ENCODE measurements at places on chromosomes 4 and X.
A peak's percentile ranks its signal among the peaks of the same experiment; 100 is the strongest.

GRCh38 chrX:149124526-149125108 is 380.5 kb downstream of the IDS start:
- DNase-seq, result no peak

DNA sequence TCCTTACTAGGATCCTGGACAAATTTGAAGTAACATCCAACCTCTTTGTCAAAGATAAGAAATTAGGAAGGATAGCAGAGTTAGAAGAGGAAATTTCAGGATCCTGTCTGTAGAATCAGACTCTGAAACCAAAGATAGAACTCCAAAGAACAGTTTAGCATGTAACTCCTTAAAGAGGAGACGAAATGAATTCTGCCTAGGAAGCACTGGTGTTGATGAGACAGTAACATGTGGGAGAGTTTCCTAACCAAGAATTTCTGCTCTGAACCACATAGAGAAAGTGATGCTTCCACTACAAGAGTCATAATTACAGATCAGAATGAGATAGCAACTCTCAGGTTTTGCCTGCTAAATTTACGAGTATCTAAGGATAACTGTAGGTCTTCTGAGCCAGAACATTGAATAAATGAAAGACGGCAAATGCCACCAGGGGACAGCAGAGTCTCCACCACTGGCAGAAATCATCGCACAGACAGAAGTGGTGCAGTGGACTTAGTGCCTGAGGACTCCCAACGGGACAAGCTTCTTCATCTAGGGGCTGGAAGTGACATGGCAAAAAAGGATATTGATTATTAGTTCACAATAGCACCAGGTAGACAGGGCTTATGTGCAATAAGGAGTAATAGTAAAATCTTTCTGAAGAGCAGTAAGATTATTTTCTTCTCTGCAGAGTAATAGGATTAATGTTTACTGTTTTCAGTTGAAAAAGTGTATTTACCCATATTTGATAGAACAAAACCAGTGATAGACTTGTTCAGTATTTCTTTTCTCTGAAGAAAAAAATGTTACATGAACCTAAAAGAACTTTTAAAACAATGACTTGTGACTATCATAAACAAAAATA is 6.7 kb upstream of the PPID start:
- DNase-seq, result peak; percentile 18

- DNase-seq, result no peak
Observed at GRCh38 chr4:185730387-185730786, 81.6 kb downstream of the SORBS2 start.

- no peak for DNase-seq
Observed at GRCh38 chr4:39655211-39655610, 16.5 kb upstream of the SMIM14 start.

DNA sequence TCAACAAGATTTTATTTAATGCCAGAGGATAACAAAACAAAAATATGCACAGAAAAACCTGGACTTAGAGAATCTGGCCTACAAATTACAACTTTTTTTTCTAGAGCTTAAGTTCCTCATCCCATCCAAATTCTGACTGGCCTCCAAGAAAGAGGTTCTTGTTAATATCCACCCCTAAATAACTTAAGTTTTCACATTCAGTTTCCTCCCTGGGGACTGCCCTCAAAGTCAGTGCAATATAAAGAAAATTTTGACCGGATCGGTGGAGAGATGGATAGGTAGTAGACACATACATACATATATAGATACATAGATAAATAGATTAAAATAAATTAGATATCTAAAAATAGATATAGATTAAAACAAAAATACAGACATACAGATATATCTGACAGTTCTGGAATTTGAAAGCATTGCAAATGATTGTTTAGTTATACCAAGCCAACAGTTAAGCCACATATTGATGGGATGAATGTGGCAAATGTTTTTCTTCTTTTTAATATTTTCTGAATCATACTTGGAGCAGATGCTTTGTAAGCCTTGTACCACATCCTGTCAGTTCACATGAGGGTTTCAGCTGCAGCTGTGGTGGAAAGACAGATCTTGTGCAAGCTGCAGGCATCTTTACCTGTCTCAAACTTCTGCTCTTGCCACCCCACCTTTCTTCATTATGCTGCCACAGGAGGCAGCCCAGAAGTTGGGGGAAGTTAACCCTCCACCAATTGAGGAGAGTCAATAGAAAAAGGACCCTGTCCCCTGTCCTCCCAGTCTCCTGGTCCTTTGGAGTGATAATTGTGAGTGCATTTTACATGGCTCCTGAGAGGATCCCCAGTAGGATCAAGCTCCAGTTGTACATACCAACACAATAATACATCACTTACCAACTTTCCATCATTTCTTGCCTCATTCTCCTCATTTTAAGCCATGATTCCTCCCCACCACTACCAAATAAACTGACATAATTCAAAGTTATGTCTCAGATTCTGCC is 58.5 kb upstream of the PRDM8 start:
- DNase-seq, result peak; percentile 54

DNA sequence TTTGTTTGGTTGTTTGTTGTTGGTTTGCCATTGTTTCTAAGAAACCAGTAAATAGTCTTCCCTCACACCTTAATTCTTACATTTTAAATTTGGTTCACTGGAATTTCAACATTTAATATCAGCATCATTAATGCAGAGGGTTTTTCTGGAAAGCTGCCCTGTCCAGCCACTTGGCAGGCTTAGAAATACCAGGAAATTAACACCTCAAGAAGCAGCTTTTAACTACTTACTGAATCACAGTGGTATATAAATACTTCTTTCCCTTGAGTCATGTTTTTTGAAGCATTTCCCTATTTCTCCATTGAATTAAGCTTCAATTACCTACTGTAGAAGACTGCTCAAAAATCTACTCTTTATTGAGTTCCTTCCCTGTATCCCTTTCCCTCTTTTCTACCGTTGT is 1221.1 kb upstream of the ADGRL3 start:
- no peak for DNase-seq

- DNase-seq, result no peak
Observed at GRCh38 chrX:35439034-35439660, 359.0 kb upstream of the MAGEB16 start.

GRCh38 chrX:29662759-29663503 is 552.4 kb upstream of the MAGEB2 start:
- no peak for DNase-seq

DNA sequence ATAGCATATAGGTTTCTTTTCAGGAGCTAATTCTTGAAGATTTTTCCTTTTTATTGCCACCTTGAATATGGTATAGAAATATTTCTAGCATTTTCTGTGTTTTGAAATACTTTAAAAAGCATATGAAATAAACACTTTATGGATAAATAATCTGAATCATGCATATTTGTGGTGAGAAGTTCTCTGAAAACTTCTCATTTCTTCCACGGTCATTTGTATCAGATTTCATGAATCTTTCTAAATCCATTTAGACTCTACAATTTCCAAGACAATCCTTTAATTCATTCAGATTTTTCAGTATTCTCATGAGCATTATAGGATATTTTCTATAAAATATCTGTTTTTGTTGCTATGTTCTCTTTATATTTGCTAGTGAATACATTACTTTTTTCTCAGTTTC is 16.2 kb upstream of the CA5B start:
- no peak for DNase-seq

DNA sequence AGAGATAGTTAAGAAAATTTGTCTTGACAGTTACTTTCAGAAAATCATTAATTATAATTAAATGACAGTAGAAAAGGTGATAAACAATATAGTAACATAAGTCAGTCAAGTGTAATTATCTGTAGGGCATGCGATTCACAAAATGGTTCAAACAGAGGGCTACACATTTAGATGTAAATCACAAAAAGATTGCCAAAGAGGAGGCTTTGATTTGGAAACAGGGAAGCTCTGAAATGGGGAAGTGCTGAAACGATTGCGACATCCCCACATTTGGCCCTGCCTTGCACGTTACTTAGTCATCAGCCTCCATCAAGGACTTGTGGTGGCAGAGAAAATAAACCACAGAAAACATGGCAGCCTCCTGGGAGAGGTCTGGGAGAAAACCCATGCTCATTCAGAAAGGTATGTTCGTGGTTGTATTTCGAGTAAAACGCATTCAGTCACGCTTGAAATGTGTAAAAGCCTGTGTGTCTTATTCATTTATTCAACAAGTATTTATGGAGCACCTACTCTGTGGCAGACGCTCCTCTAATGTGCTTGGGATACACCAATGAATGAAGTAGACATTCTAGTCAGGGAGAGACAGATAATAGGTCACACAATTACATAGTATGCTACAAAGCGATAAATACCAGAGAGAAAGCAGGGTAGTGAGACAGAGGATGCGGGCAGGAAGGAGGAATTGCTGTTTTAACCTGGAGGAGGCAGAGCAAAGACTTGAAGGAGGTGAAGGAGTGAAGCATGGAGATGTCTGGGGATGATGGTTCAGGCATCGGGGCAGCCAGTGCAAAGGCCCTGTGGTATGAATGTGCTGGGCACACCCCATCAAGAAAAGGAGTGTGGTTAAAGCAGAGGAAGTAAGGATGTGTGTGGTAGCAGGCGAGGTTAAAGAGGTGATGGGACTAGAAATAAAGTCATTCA is 7.8 kb downstream of the RBM47 start:
- peak; percentile 94 for DNase-seq

DNA sequence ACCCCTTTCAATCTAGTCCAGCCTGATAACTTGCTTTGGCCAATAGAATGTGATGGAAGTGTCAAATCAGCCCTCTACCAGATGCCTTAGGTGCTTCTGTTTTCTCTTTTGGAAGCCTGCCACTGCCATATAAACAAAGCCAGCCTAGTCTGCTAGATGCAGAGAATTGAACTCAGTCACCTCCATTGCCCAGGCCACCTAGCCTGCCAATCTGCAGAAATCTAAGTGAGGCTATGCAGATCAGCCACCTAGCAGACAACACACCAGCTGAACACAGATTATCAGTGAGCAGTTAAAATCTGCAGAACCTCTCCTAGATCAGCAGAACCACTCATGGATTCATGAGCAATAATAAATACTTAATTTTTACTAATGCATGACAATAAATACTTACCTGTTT is 1108.2 kb downstream of the PCDH18 start:
- DNase-seq, result no peak

- DNase-seq, result no peak
Observed at GRCh38 chr4:10581022-10581421, 103.5 kb downstream of the CLNK start.

DNA sequence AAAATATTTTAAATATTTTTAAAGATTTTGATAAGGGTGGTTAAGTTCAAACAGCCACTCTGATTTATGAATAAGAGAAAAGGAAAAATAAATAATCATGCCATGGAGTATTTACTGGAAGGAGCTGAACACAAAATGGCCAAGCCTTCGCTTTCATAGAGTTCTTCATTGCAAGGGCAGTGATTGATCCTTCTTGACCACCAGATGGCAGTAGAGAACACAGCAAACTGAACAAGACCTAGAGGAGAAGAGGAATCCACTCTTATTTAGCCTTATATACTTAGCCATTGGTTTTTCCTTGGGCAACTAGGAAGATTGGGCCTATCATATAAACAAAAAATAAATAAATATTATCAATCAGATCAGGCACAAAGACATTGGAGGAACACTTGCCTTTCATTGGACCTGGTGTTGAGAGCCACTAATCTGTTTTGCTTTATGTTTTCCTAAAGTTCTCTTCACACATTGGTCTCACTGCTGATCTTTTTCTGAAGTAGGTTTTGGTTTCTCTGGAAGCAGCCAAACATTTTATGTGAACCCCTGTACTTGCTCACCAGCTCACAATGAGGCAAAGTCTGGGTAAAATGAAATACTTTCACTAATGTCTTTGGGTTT is 58.1 kb upstream of the PARM1 start:
- peak; percentile 27 for DNase-seq

GRCh38 chrX:79530310-79531108 is 163.4 kb upstream of the ITM2A start:
- no peak for DNase-seq

DNA sequence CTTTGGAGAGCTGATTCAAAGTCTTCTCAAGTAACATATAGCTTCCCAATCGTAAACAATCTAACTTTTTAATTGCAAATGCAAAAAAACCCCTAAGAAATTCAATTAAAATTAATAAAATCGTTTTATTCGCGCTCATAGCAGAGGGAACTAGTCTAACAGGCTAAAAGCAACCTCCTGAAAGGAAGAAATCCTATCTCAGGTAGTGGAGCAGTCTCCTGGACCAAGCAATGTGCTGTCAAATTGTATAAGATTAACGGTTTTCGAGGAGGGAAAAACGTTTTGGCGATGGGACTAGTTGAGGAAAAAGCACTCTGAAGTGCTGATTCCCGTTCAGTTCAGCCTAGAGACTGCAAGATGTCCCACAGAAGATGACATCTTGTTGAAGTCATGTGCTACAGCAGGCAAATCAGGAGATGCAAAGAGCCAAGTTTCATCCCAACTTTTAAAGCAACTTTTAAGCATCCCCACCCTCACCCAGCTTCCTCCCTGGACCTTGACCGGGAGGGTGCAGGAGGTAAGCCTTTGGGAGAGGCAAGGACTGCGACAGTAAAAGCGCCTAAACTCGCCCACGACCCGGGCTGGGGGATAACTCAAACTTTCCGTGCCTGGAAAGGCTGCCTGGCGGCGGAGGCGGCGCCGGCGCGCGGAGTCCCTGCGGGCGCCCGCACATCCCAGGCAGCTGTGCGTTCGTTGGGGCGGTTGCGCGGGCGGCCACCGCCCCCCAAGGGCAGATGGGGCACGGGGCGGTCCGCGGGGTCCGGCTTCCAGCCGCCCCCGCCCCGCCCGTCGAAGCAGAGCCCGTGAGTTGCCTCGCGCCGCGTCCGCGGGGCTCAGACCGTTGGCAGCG is 784 bp downstream of the MAP7D3 start:
- no peak for DNase-seq

DNA sequence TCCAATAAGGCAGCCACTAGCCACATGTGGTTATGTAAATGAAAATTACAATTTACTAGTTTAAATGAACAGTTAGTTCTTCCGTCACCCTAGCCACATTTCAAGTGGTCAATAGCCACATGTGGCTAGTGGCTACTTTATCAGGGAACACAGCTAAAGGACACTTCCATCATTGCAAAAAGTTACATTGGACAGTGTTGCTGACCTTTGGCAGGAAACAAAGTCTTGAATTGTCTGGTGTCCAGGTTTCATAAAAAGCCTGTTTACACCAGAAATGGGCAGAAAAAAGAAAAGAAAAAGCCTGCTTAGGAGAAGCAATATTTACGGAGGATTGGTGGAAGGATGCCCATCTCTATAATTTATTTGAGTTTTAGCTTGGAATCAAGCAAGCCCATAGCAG is 38.6 kb downstream of the RWDD4 start:
- DNase-seq, result no peak

DNA sequence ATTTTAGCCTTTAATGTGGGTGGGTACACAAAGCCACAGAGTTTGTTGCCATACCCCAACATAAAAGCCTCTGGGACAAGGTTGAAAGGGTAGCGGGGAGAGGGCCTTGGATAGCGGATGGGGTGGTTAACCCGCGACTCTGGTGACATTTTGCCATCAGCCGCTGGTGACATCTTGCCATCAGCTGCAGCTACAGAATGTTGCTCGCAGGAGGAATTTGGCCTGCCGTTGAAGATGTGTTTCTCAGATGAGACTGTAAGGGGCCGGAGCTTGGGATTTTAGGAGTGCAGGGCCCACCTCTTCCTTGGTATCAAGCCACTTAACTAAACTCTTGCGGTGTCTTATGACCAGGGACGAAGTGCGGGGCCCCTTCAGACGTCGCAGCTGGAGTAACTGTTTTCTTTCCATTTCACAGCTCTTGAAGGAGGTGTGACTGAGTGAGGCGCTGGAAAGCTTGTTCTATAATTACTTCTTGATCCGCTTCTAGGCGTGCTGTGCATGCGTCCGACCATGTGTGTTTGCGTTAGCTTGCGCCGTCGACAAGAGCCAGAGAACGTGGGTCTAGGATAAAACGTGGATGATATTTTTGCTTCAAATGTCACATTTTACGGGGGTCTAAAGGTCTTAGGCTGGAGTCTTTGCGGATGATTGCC is 820 bp upstream of the RASL11B start:
- DNase-seq, result no peak

- no peak for DNase-seq
Observed at GRCh38 chrX:148979786-148980185, 479.4 kb downstream of the AFF2 start.
